ENCODE measurements at places on chromosomes 13 and 19. TPM values are rescaled to one million over a fixed set of nuclear protein-coding genes. Genes with fewer than 3 reads are reported as not detected.

Gene C3
- total RNA-seq: 127 TPM

Gene CLEC17A
- not detected for total RNA-seq

GRCh38 chr19:19410553-19411550, 5.4 kb downstream of the GATAD2A start:
- H3K27me3 ChIP-seq: no peaks in the 10 kb centered on the region
- H3K27ac ChIP-seq: no peak overlapping the region
- H3K4me1 ChIP-seq: peaks cover 43% of the 10 kb centered on the region
- no peaks in the 10 kb centered on the region for H3K36me3 ChIP-seq
- no peak overlapping the region for H3K4me3 ChIP-seq
- DNase-seq: no peak

DNA sequence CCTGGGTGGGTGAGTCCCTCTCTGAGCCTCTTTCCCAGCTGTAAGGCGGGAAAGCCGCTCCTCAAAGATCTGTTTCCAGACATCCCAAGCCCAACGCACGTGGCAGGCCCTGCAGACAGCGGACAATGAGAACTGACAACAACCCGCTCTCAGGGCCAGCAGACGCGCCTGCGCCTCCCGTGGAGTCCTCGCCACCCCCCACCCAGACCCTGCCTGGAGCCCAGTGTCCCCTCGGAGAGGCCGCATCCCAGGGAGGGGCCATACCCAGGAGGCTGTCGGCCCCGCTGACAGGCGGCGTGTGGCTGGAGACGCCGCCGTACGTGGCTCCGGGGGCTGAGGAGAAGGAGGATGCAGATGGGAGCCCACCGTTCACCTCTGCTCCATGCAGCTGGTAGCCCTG, 16.3 kb upstream of the UQCR11 start:
- H3K4me1 ChIP-seq: no peaks in the 10 kb centered on the region
- no peaks in the 10 kb centered on the region for H3K27me3 ChIP-seq
- no peak overlapping the region for H3K4me3 ChIP-seq
- H3K27ac ChIP-seq: no peak overlapping the region

GRCh38 chr19:35986664-35987570, 8.1 kb upstream of the SDHAF1 start:
- H3K36me3 ChIP-seq: no peaks in the 10 kb centered on the region
- H3K4me3 ChIP-seq: peak overlapping the region; percentile 40
- no peak overlapping the region for H3K27ac ChIP-seq
- peaks cover 9% of the 10 kb centered on the region for H3K4me1 ChIP-seq
- peak; percentile 57 for DNase-seq
- peaks cover 38% of the 10 kb centered on the region for H3K27me3 ChIP-seq

Data from transverse colon (tissue), 4 donors.